Activated T-helper 1 cell treated with anti-CD3 and anti-CD28 coated beads, Interleukin-12 subunit alpha, Interleukin-12 subunit beta, Interleukin-2, Interleukin-4 antibody, amounts not matched to agents 30 ng/mL and 10 ng/mL and 1 ng/mL, durations not matched to agents 14 hours and 24 hours and 36 hours (primary cell): ENCODE measurements at places on chromosomes 3 and 15. TPM values are rescaled to one million over a fixed set of nuclear protein-coding genes. Genes with fewer than 3 reads are reported as not detected.

DNA sequence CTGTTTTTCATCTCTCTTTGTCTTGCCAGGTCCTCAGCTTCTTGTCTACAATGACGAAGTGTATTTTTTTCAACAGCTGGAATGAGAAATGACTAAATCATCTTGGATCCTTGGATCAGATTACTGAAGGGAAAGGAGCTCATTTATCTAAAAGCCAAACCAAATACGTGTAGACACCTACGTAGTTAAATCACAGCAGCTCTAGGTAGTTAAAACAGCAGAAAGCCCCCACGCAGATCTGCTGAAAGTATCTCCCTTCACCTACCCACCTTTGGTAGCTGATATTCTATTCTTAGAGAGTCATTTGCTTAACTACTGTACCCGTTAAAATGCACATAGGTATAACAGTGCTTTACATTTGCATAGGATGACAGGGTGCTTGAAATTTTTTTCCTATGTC is 105.5 kb upstream of the WNT5A start:
- H3K4me3 ChIP-seq, result no peak overlapping the region
- no peaks in the 10 kb centered on the region for H3K27me3 ChIP-seq
- H3K4me1 ChIP-seq, result no peaks in the 10 kb centered on the region
- H3K27ac ChIP-seq, result no peak overlapping the region
- no peak for DNase-seq

DNA sequence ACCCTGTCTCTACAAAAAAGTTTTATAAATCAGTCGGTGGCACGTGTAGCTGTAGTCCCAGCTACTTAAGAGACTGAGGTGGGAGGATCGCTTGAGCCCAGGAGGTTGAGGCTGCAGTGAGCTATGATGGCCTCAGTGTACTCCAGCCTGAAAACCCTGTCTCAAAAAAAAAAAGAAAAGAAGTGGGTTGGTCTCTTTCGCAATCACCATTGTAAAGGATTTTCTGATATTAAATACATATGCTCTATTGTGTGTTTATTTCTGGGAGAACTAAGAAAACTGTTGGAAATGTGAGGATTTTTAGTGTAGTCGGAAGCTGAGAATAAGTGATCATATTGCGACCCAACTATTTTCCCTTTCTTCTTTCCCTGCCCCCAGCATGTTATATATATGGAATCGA is 7.5 kb downstream of the ZNF710 start:
- no peak for DNase-seq
- H3K27ac ChIP-seq, result no peak overlapping the region
- H3K27me3 ChIP-seq, result no peaks in the 10 kb centered on the region

DNA sequence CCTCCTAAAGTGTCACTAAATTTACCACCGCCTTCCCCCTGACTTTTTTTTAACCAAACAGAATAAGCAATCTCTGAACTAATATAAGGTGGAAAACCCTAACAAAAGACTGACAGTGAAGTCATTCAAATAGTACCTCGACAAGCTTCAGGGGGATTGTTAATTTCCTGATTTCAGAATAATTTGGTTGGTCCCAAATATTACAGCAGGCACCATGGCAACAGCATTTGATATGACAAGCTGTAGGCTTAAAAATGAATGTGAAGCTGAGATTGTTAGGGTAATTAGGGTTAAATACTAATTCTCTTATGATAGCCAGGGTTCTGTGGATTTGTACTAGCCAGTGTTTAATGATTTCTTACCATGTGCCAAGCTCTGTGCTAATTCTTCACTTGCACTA is 63.5 kb upstream of the GOLGA8B start:
- H3K27ac ChIP-seq, result no peak overlapping the region
- H3K27me3 ChIP-seq, result peaks cover 6% of the 10 kb centered on the region
- H3K4me3 ChIP-seq, result no peak overlapping the region
- H3K4me1 ChIP-seq, result no peaks in the 10 kb centered on the region

B3GNT5 gene
- total RNA-seq, result 17.0 and 17.7 TPM in 2 replicates

DNA sequence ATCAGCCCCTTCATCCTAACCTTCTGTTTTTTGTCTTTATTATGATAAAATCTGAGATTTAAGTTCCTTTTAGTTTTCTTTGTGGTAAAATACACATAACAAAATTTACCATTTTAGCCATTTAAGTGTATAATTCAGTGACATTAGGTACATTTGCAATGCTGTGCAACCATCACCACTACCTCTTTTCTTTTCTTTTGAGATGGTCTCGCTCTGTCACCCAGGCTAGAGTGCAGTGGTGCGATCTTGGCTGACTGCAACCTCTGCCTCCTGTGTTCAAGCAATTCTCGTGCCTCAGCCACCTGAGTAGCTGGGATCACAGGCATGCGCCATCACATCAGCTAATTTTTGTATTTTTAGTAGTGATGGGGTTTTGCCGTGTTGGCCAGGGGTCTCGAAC is 6.2 kb upstream of the RAB11A start:
- H3K27me3 ChIP-seq, result peaks cover 3% of the 10 kb centered on the region
- peaks cover 7% of the 10 kb centered on the region for H3K4me1 ChIP-seq
- H3K36me3 ChIP-seq, result no peaks in the 10 kb centered on the region
- DNase-seq, result no peak
- no peak overlapping the region for H3K27ac ChIP-seq

DNA sequence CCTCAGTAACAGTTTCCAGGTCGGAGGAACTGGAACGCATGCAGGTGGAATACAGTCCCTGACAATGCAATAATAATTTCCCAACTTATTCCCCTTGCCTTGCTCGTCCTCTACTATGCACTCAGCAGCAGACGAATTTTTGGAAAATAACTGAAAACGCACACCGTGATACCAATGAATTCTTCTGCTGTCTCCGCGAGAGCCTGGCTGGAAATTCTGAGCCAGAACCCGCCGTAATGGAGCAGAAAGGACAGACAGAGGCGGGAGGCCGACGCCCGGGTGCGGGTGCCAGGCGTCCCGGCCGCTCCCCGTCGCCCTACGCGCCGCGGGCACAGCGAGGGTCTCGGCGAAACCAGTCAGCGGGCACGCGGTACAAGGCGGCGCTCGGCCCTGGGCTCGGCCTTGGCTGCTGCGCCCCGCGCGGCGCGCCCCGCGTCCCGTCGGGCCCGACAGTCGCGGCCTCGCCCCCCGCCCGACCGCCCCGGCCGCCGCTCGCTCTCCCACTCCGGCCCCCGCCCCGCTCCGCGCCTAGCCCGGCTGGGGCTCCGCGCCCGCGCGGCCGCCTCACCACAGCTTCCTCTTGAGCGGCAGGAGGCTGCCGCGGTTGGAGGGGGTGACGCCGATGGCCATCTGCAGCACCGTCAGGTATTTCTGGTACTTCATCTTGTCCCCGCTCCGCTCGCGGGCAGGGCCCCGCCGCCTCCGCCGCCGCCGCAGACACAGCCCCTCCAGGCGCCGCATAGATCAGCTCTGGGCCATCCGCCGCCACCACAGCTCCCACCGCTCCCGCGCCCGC is 114.5 kb upstream of the GOLGA8J start:
- H3K4me3 ChIP-seq, result no peak overlapping the region
- DNase-seq, result no peak
- no peaks in the 10 kb centered on the region for H3K4me1 ChIP-seq
- peaks cover 41% of the 10 kb centered on the region for H3K27me3 ChIP-seq
- H3K27ac ChIP-seq, result no peak overlapping the region
- H3K36me3 ChIP-seq, result no peaks in the 10 kb centered on the region

- H3K27ac ChIP-seq, result no peak overlapping the region
- no peaks in the 10 kb centered on the region for H3K27me3 ChIP-seq
- H3K36me3 ChIP-seq, result no peaks in the 10 kb centered on the region
- H3K4me3 ChIP-seq, result no peak overlapping the region
- no peak for DNase-seq
- H3K4me1 ChIP-seq, result no peaks in the 10 kb centered on the region
These were observed 203.8 kb upstream of the FEZF2 start for GRCh38 chr3:62577153-62577552.

CRABP1 gene
- total RNA-seq, result not detected in 2 replicates

DNA sequence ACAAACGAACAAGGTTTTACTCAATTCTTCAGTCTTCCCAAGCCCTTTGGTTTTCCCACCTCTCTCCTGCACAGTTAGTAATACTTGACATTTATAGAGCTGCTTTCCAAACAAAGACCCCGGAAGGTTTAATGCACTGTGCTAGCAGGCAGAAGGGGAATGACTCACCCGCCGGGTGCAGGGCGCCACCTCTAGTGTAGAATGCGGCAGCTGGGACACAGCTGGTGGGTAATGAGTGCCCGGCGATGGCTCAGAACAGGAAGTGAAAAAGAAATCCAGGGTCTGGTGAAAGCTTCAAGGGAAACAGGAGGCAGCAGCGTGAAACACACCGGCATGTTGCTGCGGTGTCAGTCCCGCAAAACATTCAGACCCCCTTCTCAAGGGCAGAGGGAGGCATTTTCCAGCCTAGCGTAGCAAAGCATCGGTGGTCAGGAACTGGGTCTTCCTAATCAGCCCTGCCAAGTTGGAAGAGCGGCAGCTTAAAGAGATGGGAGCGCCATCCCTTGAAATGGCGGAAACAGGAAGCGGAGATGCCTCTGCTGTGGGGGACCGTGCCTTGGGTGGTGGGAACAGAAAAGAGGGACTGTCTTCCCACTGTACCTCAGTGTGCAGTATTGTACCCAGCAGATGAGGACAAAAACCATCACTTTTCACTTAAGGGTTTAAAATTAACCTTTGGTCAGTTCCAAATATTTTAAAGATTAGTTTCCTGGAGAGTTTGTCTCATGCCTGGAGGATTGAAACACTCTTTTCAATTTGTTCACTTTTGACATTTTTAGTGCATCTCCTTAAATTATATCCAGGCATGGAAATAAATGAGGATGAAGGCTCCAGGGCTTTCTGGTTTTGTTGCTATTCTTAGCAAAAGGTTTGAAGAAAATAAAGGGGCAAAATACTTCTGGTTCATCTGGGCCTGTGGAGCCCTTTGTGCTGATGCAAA is 160.7 kb upstream of the MCTP2 start:
- H3K4me3 ChIP-seq, result no peak overlapping the region
- no peaks in the 10 kb centered on the region for H3K36me3 ChIP-seq
- peaks cover 6% of the 10 kb centered on the region for H3K27me3 ChIP-seq
- no peak for DNase-seq

DNA sequence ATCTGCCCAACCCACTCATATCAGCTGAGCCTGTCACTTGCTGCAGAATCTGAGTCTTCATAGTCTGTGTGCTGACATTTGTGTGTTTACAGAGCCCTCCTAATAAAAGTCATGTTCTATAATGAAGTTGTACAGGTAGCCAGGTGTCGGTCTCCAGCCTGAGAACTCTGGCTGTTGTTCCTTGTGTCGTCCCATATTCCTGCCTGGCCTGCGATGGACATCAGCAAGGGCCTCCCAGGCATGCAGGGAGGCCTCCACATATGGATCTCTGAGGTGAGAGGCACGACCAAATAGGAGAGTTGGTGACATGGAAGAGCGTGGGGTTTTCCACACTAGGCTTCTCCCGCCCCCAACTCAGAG is 2.9 kb downstream of the VILL start:
- peaks cover 49% of the 10 kb centered on the region for H3K4me1 ChIP-seq
- peak overlapping the region; percentile 93 for H3K27ac ChIP-seq
- peaks cover 11% of the 10 kb centered on the region for H3K36me3 ChIP-seq

CELSR3 gene
- total RNA-seq, result 11.6 and 11.7 TPM in 2 replicates

SMCO1 gene
- total RNA-seq, result not detected in 2 replicates

DNA sequence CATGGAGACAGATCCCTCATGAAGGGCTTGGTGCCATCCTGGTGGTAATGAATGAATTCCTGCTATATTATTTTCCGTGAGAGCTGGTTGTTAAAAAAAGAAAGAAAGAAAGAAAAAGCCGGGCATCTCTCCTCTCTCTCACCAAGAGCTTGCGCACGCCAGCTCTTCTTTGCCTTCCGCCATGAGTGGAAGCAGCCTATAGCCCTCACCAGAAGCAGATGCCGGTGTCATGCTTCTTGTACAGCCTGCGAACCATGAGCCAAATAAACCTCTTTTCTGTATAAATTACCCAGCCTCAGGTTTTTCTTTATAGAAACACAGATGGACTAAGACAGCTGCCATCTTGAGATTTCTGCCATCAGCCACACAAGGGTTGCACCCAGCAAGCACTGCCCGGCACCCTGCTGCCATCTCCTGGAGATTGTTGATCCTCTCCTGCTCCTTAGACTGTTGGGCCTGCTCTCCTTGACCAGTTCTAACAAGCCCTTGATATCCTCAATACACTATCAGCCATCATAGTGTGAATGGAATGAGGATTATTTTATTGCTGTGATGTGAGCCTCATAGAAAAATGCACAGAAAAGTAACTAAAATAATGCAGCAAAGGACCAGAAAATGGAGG is 3.5 kb upstream of the AHSG start:
- DNase-seq, result no peak
- peaks cover 23% of the 10 kb centered on the region for H3K27me3 ChIP-seq
- no peak overlapping the region for H3K27ac ChIP-seq
- H3K36me3 ChIP-seq, result no peaks in the 10 kb centered on the region
- no peak overlapping the region for H3K4me3 ChIP-seq

CACNA2D3 gene
- not detected in 2 replicates for total RNA-seq

CISH gene
- 334 and 341 TPM in 2 replicates for total RNA-seq

- H3K4me3 ChIP-seq, result no peak overlapping the region
- H3K27ac ChIP-seq, result no peak overlapping the region
- H3K27me3 ChIP-seq, result peaks cover 3% of the 10 kb centered on the region
- no peaks in the 10 kb centered on the region for H3K36me3 ChIP-seq
These were observed 262.1 kb downstream of the IL20RB start for GRCh38 chr3:137219801-137220445.

DNA sequence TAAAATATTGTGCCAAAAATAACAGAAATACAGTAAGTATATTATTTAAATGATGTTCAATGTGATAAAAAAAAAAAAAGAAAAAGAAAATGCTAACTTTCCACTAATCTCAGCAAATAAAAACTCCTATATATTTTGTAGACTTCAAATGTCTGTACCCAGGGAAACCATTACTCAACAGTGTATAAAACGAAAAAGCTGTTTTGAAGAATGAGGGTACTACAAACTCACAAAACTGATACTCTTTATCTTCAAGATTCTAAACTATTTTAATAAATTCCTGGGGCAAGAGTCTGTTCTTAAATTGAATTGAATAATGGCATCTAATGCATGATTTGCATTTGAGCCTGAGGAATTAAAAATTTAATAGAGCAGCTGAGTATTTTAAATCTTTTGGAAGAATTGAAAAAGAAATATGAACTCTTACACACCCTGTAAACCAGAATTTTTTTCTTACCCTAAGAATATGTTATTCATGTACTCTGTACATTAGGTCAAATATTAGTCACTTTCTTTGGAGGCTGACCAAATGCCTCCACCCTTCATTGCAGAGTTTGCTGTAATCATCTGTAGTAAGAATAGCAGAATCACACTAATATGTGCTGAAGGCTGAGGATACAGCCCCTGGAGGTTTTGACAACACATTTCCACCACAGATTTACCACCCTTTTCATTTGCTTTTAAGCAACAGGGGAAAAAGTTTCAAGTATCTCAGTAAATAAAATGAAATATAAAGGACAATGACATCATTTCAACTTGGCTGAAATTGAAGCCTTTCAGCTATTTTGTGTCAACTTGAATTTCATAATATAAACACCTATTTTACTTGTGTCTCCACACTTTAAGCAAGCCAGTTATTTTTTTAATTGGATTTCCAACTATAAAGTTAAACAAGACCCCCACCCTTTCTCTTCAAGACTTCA is 79.7 kb downstream of the FBN1 start:
- peaks cover 11% of the 10 kb centered on the region for H3K27me3 ChIP-seq
- no peak for DNase-seq
- no peaks in the 10 kb centered on the region for H3K4me1 ChIP-seq
- H3K36me3 ChIP-seq, result no peaks in the 10 kb centered on the region
- no peak overlapping the region for H3K4me3 ChIP-seq

- H3K4me1 ChIP-seq, result no peaks in the 10 kb centered on the region
- no peak for DNase-seq
- no peak overlapping the region for H3K27ac ChIP-seq
- no peak overlapping the region for H3K4me3 ChIP-seq
- no peaks in the 10 kb centered on the region for H3K27me3 ChIP-seq
- no peaks in the 10 kb centered on the region for H3K36me3 ChIP-seq
These were observed 61.5 kb upstream of the GRM7 start for GRCh38 chr3:6799264-6799915.

GRCh38 chr3:102374863-102375634 is 59.8 kb upstream of the ZPLD1 start:
- no peak overlapping the region for H3K4me3 ChIP-seq
- no peak for DNase-seq
- H3K27ac ChIP-seq, result no peak overlapping the region

TAGLN3 gene
- 0.78 and 1.1 TPM in 2 replicates for total RNA-seq
